ENCODE measurements at places on chromosomes 5 and 9.

- DNase-seq, result no peak
These were observed 480.9 kb upstream of the PAPPA start for GRCh38 chr9:115672477-115673316.

DNA sequence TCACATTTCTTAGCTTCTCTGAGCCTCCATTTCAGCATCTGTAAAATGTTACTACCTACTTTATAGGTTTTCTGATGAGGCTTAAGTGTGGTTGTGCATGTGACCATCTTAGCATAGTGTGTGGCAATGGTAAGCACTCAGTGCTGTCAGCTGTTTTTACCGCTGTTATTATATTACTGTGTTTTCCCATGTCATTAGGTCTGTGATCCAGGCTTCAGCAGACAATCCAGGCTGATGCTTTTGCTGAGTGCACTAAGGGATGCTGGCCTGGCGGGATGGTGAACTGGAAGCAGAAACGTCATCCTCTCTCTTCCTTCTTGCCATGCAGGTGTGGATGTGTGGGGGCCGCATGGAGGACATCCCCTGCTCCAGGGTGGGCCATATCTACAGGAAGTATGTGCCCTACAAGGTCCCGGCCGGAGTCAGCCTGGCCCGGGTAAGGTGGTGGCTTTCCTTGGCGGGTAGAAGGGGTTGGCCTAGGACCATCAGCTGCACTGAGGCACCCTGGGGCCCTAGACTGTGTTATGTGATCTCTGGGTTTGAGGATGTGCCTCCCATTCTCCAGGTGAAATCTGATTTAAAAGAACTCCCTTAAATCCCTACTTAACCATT is 41.9 kb upstream of the SAP30L start:
- DNase-seq, result no peak

GRCh38 chr5:180801596-180802324 is 846 bp downstream of the MGAT1 start:
- no peak for DNase-seq

DNA sequence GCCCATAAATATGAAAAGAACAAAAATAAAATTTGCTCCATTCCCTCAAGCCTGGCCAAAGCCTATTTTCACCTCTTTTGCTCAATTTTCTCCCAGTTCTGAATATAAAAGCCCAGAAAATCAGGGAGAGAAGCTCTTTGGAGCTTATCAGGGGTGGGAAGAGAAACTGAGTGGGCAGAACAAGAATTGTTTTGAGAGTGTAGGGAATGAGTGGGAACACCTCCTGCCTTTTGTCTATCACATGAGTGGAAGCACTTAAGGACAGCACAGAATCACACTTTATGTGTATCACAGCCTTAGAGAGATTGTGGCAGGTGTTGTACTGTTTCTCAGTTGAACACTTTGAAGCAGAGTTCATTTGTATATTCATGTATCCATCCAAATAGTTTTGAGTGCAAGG is 139.2 kb upstream of the HMHB1 start:
- no peak for DNase-seq

- DNase-seq, result no peak
These were observed 167.8 kb downstream of the RASEF start for GRCh38 chr9:82894961-82895821.

GRCh38 chr5:75053304-75054133 is 1.2 kb upstream of the GCNT4 start:
- DNase-seq, result peak; percentile 72

DNA sequence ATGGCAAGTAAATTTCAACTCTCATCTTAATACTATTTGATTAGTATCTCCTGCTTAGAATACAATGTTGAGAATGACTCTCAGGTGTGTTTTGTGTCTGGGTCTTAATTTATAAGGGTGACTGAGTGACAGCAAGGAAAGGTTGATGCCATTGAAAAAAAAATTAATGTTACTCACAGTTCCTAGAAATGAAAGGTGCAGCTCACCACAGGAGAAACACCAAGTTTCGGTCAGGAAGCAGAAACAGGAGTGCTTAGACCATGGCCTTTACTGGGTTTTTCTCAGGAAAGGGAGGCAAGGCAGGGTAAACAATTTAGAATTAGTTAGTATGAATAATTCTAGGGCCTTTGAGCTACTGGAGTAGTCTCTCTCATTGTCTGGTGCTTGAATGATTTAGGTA is 159.2 kb upstream of the C9orf72 start:
- no peak for DNase-seq

DNA sequence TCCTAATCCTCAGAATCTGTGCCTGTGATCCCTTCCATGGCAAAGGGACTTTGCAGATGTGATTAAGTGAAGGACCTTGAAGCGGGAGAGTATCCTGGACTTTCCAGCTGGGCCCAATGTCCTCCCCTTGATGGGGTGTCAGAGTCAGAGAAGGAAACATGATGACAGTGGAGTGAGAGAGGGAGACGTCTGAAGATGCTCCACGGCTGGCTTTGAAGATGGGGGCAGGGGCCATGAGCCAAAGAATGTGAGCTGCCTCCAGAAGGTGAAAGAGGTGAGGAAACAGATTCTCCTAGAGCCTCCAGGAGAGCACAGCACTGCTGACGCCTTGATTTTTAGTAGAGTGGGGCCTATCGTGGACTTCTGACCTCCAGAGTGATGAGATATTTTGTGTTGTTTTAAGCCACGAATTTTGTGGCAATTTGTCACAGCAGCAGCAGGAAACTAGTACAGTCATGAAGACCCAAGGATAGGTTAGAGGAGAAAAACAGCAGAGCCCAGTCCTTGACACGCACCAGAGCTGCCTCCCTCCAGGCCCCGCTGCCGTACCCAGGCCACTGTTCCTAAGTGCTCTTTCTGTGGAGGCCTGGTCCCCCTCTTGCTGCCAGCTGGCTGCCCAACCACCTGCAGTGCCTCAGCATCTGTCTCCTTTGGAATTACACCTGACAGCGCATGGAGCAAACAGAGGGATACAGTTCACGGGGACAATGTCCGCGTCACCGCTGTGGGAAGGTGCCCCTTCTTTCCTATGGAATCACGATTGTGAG is 78.1 kb downstream of the MACROH2A1 start:
- no peak for DNase-seq

DNA sequence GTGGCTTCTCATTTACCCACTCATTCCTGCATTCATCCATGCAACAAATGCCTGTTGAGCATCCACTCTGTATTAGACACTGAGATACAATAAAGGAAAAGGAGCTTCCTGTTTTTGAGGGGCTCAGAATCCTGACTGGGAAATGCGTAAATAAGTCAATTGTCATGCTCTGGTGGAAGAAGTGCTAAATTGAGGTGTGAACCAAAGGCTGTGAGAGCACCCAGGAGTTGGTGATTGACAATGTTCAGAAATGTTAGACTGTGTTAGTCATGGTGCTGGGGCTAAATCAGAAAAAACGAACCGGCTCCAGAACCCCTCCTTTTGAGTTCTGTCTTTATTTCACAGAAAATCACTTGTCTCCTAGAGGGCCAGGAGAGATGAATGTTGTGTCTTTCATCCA is 558.6 kb upstream of the SGCD start:
- no peak for DNase-seq

GRCh38 chr5:113085880-113086409 is 109.3 kb downstream of the DCP2 start:
- DNase-seq, result no peak

- DNase-seq, result no peak
These were observed 373.6 kb downstream of the ADGRV1 start for GRCh38 chr5:90932052-90932699.

- no peak for DNase-seq
These were observed 17.7 kb upstream of the ANKRD33B start for GRCh38 chr5:10546186-10546585.

DNA sequence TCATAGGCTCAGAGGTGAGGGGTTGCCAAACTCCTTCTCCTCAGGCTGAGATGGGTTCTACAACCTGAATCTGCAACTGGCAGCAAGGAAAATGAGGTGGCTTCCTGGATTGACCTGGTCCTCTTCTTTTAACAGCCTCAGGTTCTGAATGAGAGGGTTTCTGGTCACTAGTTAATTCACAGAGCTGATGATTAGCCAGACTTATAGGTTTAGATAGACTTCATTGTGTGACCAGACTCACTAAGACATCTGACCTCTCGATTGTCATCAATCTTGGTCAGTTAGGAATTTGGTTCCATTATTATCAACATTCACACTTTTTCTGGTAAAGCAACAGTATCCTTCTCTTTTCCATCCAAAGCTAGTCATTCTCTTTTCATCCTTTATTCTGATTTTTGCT is 257.9 kb downstream of the PAPPA start:
- no peak for DNase-seq

GRCh38 chr5:79172269-79172668 is 60.7 kb downstream of the BHMT start:
- DNase-seq, result no peak

GRCh38 chr5:35248843-35249780 is 18.8 kb upstream of the PRLR start:
- DNase-seq, result no peak

GRCh38 chr5:120228262-120229031 is 235.7 kb upstream of the PRR16 start:
- no peak for DNase-seq

GRCh38 chr9:6793203-6793602 is 35.4 kb downstream of the KDM4C start:
- DNase-seq, result no peak

- DNase-seq, result no peak
These were observed 73.5 kb upstream of the PTGER4 start for GRCh38 chr5:40606077-40606765.

DNA sequence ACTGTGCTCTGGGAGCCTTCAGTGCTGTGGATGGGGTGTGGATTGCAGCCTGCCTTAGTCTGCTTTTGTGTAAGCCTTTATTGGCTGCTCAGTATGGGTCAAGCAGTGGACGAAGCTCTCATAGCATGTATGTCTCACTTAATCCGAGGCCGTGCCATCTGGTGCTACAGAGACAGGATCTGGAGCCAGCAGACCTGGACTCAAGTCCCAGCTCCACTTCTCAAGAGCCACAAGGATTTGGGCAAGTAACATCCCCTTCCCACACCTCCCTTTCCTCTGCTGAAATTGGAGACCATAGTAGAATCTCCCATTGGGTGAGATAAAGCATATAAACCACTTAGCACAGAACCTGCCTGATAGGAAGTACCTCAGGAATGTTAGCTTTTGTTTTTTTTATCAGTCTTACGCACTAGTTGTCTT is 23.4 kb upstream of the LECT2 start:
- no peak for DNase-seq

Data from activated T-cell treated with anti-CD3 and anti-CD28 coated beads, Interleukin-2, amount 50 U/mL, for 1 hour (primary cell).